Activated T-helper 1 cell treated with anti-CD3 and anti-CD28 coated beads, Interleukin-2, amount 50 U/mL, for 16 hours (primary cell): ENCODE measurements at places on chromosomes 3 and 15.

DNA sequence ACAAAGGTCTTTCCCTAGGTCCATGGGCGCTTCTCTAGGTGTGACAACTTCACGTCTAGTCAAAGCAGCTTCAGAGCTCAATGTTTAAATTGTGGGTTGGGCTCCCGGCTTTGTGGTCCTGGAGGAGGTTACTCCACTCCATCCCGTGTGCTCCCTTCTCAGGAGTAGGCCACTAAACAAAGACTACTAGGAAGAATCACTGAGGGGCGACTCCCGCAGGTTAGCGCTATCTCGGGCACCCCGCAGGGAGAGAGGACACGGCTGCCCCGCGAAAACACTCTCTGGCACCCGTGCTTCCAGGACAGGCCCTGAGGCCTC, 500 bp downstream of the PARP6 start:
- no peak for DNase-seq

DNA sequence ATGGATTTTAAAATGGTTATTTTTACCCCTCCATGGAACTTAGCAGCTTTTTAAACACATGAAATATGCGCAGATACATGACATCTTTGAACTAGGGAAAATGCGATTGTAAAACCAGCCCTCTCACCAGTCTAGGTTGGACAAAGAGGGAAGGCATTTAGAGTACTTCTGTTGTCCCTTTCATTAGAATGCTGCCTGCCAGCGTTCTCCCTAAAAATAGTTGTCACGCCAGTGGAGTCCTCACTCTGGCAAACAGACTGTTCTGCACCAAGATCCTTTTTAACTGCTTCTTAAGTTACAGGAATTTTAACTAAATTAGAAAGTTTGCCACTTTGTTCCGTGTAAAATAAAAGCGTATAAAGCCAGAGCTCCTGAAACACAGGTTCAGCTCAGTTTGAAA, 295.3 kb downstream of the VPS13C start:
- no peak for DNase-seq

DNA sequence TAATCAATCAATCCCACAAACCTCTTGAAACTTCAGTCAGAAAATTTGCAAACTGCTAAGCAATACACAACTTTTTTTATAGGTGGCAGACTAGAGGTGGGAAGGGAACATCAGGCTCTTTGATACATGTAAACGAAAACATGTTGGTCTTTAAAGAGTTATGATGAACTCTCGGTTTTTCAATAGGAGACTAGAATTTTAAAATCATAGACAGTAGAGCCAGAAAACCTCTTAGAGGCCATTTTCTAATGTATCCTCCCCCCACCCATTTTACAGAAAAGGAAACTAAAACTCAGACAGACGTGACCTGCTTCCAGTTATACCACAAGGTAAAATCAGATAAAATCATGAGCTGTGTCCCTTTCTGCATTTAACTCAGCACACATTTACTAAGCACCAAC, 179.1 kb upstream of the LPP start:
- DNase-seq, result no peak

DNA sequence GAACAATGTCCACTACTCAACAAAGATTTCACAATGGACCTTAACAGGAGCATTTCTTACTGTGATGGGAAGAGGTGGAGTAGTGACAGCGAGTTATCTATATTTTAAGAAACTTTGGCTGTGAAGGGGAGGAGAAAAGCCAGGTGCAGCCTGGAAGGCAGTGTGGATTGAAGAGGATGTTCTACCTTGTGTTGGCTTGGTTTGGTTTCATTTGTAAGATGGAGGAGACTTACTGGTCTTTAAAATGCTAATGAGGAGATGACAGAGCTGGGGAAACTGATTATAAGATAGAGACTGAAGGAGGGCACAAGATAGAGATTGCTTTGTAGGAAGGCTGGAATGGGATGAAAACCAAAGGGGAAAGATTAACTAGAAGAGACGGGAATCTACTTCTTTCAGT, 59.4 kb downstream of the PLOD2 start:
- DNase-seq, result no peak

- DNase-seq, result no peak
Measured at GRCh38 chr3:194450341-194450740, 36.5 kb downstream of the ATP13A3 start.

GRCh38 chr15:96066852-96067495, 263.5 kb upstream of the NR2F2 start:
- no peak for DNase-seq

DNA sequence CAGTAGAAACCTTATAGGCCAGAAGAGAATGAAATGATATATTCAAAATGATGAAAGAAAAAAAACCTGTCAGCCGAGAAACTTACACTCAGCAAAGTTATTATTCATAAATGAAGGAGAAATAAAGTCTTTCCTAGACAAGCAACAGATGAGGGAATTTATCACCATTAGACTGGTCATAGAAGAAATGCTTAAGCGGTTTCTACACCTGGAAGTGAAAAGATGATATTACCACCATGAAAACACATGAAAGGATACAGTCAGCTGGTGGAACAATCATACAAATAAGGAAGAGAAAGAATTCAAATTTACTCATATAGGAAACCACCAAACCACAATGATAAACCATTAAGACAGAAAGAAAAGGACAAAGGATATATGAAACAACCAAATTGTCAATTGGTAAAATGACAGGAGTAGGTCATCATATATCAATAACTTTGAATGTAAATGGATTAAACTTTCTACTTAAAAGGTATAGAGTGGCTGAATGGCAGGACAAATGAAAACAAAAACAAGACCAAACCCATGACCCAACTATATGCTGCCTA, 29.9 kb upstream of the PRR23C start:
- DNase-seq, result no peak

DNA sequence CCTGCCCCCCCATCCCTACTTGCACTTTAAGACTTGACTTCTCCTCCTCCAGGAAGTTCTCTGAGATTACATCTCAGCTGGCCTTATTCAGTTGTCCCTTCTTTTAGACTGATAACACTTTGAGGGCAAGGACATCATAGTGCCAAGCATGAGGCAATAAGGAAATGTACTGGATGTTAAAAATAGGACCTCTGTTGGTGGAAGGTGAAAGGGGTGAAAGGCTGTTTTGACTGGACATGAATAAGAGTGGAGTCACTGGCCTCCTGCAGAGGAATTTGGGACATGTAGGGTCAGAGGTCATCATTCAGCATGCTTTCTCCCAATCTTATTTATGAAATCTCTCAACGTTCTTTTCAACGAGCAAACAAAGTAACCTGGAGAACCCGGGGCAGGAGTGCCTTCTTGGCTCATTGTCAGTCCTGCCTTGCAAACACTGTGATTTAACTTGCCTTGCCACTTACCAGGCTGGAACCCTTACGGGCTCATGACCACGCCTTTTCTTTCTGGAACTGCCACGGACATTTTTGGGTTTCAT, 38.6 kb downstream of the TRIM71 start:
- no peak for DNase-seq

GRCh38 chr3:119149484-119149883, 3.5 kb downstream of the TEX55 start:
- DNase-seq, result no peak

DNA sequence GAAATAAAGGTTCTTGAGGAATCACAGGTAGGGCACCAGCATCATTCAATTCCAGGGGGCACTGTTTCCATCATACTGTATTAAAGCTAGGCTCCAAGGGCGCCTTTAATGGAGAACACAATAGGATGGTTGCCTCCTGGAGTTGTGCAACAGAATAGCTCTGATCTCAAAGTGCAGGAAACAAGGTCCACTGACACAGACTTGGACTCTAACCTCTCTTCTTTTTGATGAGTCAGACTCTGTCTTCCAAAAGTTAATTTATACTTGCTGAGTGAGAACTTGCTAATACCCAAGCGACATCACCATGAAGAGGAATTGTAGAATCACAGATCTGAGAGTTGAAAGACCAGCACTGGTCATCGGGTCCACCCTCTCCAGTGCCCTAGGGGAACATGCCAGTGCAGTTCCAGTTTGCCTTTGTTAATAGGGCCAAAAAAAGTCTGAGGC, 94.4 kb upstream of the PHLDB2 start:
- no peak for DNase-seq

DNA sequence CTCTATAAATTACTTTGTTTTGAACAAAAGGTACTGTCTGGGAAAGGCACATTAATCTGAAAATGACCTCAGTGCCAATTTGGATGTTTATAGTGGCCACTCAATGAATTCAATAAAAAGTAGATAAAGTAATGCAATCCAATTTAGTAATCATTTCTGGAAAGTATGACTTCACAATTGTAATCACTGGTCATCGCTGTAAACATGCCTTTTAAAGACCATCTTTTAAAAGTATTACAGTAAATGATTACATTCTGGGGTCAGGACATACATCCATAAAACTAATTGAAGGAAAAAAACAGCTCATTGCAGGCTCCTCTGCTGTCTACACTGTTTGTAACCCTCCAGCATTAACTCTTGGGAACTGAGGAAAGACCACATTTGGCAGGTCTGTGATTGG, 43.2 kb downstream of the HRH1 start:
- DNase-seq, result no peak

GRCh38 chr15:91889111-91889815, 35.8 kb downstream of the SLCO3A1 start:
- DNase-seq, result no peak

DNA sequence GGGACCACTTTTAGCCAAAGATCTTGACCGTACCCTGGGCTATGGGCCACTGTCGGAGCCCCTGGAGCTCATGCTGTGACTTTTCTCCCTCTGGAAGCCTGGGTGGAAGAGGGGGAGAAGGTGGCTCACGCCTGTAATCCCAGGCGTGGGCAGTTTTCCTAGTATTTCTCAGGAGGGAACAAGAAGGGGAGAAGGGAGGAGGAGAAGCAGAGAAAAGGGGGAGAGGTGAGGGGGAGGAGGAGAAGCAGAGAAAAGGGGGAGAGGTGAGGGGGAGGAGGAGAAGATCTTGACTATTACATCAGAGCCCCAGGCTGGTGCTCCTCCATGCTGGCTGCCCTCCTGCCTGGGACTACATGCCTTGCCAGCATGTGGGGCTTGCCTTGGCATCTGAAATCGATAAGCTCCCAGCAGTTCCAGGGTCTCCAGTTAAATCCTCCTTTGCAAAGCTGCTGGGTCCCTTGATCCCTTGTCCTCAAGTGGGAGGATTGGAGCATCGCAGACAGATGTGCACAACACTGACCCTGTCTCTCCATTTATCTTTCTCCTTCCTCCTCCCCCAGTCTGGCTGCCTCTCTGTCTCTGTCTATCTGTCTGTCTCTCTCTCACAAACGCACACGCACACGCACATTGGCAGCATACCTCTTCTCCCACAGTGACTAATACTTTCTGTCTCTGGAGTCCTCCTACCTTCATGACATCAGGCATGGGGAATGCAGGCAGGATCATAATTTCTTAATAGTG, 41.6 kb downstream of the MRAS start:
- DNase-seq, result no peak

DNA sequence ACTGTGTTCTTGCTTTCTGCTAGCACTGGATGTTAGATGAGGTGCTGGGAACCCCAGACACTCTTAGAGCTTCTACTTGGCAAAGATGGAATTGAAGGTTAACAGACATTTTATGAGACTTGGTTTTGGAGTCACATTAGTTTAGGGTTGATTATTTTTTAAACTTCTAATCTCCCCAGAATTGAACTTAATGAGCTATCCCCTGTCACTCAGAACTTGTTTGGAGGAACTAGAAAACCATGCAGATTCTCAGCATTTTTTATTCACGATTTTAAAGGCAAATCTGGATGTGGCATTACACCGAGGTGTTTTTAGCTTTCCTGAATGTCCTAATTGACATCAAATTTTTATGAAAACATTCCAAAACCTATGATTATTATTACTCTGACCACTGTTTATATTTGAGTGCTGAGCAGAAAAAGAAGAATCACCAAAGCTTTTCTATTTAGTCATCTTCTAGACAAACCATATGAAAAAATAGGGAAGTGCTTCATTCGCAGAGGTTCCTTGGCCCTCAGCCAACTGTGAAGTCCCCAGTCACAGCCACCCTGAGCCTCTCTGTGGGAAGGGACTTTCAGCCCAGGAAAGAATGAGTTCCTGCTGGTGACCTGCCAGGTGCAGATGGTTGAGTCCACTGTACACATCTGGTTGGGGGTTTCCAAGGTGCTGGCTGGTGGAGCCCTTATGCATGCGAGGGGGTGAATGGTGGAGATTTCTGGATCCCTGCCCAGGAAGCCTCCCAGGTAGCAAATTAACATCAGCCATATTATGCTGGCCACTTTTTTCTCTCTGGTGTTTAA, 196.0 kb upstream of the TOPAZ1 start:
- no peak for DNase-seq

DNA sequence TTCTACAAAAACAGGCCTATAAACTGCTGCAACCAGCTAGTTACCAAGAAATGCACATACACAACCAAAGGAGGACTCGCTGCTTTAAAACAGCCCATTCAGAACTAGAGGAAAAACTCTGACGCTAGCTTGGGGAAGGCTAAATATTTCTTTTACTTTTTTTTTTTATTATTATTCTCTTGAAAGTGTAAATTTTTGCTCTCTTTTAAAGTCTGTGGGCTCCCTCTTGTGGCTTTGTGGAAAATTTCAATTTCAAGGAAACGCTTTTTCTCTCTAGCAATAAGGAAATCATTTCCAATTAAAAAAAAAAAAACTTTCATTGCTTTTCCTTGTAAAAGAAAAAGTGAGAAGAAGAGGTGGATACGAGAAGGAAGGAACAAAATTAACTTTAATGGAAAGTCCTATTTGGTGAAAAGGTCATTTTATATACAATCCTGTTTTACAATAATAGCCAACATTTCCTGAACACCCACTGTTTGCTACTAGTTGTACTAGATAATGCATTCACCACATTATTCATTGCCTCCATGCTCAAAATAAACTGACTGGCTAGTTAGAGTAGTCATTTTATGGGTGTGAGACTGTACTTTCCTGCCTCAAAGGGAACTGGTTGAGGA, 51.2 kb upstream of the SAMMSON start:
- no peak for DNase-seq

DNA sequence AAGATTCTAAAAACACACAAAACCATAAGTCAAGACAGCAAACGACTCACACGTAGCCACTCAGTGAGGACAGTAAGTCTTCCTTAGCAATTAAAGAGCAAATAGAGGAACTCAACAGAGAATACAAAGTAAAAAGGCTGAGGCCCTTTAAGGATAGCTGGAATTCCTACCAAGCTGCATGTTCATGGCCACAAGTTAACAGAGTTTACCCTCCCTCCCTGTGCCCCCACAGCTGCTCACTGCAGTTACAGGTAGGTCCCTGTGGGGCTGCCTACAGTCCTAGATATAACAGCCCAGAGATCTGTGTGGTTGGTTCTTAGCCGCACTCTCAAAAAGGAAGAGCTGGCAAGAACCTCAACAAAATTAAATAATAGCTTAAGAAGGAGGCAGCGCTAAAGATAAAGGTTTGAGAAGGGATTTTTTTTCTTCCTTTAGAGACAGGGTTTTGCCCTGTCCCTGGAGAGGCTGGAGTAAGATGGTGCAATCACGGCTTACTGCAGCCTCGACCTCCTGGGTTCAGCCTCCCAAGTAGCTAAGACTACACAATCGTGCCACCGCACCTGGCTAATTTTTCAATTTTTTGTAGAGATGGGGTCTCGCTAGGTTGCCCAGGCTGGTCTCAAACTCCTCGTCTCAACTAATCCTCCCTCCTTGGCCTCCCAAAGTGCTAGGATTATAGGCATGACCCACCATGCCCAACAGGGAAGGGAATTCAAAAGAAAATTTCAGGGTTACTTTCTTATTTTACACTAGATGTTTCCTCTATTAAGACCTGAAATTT, 19.3 kb downstream of the SFMBT1 start:
- DNase-seq, result no peak
